ENCODE measurements at places on chromosomes 6 and 20.
A peak's percentile ranks its signal among the peaks of the same experiment; 100 is the strongest.

GRCh38 chr6:117985916-117986315 lies 78.9 kb downstream of the SLC35F1 start:
- DNase-seq: no peak

- DNase-seq: no peak
These were observed 50.3 kb upstream of the PREP start for GRCh38 chr6:105452924-105453756.

GRCh38 chr6:166317261-166318212 lies 9.3 kb upstream of the PRR18 start:
- DNase-seq: no peak

- no peak for DNase-seq
These were observed 13.1 kb downstream of the ZNF341 start for GRCh38 chr20:33744773-33745385.

DNA sequence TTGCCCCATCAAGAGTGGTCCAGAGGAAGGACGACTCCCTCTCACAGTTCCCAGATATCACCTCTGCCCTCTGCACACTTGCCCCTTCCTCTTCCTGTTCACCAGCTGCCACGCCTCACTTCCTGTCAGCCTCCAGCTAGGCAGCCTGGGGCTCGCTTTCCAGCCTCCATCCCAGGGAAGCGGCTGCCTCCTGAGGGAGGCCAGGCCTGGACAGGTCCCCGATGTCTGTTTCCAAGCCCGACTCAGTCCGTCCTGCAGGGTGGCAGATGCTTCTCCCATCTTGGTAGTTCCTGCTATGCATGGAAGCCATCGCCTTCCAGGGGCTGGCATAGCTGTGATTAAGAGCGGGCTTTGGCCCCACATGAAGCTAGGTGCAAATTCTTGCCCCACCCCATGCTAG lies 233.5 kb upstream of the PMEPA1 start:
- no peak for DNase-seq

DNA sequence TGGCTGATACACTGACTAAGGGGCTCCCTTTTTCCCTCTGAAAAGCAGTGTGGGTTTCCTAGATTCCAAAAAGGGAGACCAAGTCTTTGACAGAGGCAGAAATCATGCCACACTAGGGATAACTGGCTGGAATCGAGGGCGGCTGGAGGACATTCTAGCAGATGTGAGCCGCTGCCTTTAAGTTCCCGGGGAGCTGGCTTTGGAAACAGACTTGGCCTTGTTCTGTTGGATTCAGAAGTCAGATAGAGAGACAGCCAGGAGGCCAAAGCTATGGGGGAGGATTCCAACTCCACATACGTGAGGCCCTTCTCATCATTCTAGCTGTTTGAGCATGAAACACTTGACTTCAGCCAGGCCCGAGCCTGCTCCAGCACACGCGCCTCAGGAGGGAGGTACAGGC lies 109.9 kb upstream of the FOXC1 start:
- DNase-seq: no peak

DNA sequence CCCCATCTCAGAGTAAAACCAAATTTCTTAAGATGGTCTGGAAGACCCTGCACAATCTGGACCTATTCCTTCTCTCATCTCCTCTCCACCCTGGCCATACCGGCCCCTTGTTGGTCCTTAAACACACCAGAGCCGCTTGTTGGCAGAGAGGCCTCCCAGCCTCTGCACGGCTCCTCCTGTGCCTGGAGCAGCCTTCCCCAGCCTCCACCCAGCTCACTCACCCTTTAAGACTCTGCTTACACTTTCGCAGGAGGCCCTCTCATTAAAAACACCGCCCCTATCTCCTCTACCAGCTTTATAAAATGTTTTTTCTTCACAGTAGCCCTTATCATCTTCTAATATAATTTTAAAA lies 49.8 kb downstream of the BANF2 start:
- DNase-seq: no peak

DNA sequence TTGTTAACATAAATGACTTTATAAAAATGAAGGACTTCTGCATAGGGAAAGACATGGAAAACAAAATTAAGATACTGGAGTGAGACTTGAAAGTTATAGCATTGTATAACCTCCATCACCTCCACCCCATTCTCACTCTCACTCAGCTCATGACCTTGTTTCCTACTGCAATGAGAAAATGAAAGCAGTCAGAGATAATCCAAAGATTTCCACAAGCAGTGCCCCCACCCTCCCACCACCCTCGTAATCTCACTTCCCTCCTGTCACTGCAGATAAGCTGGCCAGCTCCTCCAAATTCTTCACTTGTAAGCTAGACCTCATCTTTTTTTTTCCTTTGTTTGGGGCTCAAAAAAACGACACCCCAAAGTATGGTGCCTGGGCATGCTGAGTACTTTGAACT lies 52.9 kb upstream of the PROKR2 start:
- DNase-seq: no peak

DNA sequence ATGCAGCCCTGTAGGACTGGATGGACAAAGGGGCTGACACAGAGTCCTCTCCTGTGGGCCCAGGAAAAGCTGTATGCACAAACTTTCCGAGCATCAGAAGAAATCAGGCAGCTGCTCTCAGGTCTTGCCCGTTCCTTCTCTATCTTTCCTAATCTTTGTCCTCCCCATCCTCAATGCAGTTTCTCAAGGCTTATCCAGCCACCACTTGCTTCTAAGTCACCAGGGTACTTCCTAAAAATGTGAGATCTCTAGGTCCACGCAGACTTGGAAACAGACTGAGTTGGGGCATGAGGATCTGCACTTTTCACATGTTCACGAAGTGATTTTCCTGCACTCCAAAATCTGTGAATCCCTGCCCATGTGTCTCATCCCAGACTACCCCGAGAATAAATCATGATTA lies 394.5 kb upstream of the SLC35B3 start:
- DNase-seq: no peak

- no peak for DNase-seq
These were observed 295.9 kb downstream of the GMDS start for GRCh38 chr6:1949538-1949937.

GRCh38 chr20:10863337-10864060 lies 189.7 kb upstream of the JAG1 start:
- no peak for DNase-seq

- peak; percentile 5 for DNase-seq
These were observed 56.3 kb upstream of the ANKEF1 start for GRCh38 chr20:9978397-9979004.

- no peak for DNase-seq
These were observed 1.1 kb downstream of the TCP11 start for GRCh38 chr6:35139924-35140638.

DNA sequence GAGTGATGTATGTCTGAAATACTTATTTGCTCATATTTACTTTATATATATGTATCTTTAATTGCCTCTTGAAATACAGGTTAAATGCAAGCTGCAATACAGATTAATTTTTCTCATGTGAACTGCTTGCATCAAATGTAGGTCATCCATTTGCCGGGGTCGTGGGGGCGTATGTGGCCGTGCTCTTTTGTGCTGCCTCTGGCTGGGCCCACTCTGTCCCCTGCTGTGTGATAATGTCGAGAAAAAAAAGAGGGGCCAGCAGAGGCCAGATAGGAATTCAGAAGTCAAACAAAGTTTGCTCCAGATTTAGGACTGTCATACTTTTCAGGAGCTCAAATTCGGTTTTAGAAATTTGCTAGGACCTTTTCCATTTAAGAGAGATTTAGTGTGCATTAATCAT lies 459.6 kb upstream of the SOX4 start:
- no peak for DNase-seq

DNA sequence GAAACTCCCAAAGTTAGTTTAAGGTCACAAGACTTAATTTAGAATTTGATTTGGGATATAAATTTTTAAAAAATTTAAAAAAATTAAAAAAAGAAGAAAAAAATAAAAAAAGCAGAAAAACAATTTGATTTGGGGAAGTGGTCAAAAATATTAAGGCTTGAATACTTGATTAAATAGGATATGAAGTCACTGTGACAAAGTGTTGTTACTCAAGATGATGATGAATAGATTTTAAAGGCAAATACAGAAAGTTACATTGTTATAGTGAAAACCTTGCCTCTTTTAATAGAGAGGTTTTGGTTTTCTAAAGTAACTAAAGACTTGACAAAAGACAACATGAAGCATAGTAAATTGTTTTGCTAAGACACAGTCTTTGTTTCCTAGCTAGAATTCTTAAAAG lies 7.2 kb downstream of the CST9 start:
- no peak for DNase-seq

DNA sequence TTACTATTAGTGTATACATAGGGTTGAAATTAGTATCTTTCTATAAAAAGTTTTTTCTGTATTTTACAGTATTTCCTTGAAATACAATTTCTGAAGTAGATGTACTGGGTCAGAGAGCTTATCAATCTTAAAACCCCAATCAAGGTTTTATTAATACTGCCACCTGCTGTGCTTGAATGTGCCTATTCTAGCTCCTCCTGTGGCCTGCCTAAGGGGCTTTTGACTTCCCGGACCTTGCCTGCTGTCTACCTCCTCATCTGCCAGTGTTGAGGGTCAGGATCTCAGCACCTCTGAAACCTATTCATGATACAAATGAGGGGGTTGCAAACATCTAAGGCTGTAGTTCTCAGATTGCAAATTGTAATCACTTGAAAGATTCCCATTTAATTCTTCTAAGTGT lies 9.2 kb downstream of the PACRG start:
- no peak for DNase-seq

GRCh38 chr6:63458480-63459115 lies 113.7 kb upstream of the LOC128125822 start:
- DNase-seq: no peak

- DNase-seq: no peak
These were observed 69.0 kb upstream of the CCN2 start for GRCh38 chr6:132020138-132020581.

- no peak for DNase-seq
These were observed 129.8 kb upstream of the PRND start for GRCh38 chr20:4591975-4592315.

- no peak for DNase-seq
These were observed 16.3 kb downstream of the NCOA5 start for GRCh38 chr20:46073443-46073842.

DNA sequence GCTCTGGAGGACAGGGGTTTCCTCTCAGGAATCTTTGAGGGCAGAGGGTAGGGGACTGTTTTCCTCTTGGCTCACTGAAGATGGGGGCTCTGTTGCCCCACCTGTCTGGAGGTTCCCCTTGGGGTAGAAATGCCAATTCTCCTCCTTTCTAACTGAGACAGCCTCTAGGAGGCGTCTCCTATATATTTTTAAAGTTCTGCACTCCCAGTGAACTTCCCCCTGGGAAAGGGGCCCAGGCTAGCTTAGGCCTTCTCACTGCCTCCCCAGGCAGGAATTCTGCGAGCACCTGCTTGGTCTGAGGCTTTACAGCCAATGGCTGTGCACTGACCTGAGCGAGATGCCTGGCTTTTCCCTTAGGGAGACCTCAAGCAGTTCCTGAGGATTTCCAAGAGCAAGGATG lies 24.8 kb upstream of the SRF start:
- no peak for DNase-seq

DNA sequence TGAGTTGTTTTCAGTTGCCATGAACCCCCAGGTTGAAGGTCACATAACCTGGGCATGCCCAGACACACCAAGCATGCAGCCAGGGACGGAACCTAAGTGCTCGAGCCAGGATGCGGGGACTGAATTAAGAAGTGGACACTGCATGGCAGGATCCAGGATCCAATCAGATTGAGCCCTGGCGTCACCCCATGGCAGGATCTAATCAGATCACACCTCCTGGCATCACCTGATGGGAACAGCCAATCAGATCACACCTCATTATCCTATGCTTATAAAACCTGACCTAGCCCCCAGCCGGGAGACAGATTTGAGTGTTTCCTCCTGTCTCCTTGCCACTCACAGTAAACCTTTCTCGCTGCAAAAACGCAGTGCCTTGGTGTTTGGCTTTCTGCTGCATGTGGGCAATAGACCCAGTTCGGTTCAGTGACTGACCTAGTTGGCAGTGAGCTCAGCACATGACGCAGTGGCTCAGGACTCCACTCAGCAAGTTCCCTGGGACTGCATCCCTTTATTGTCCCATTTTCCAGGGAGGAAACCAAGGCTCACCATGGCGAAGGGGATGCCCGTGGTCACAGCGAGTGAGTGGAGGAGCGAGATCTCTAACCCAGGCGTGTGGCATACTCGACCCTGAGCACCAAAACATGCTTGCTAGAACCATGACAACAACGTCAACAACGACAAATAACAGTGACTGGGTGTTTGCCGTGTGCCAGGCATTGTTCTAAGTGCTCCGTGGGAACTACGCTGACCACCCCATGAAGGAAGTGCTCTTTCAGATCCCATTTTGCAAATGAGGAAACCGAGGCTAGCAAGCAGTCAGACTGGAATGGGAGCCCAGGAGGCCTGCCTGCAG lies 66.3 kb downstream of the RBM38 start:
- DNase-seq: no peak

DNA sequence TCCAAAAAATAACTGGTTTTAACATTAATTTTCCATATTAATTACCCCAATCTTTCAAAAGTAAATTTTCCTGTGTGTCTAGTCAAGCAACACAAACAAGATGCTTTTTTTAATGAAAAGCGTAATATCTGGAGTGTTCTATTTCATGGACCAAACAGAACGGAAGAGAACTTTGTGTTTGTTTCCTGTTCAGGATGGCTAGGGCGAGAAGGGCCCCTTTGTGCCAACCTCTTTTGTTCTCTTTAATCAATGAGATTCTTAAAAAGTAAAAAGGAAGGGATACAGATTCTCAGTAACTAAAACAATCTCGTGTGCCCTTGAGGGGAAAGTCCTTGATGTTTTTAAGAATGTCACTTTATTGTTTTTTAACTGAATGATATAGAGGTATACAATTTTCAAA lies 55.7 kb downstream of the GNAS start:
- no peak for DNase-seq

DNA sequence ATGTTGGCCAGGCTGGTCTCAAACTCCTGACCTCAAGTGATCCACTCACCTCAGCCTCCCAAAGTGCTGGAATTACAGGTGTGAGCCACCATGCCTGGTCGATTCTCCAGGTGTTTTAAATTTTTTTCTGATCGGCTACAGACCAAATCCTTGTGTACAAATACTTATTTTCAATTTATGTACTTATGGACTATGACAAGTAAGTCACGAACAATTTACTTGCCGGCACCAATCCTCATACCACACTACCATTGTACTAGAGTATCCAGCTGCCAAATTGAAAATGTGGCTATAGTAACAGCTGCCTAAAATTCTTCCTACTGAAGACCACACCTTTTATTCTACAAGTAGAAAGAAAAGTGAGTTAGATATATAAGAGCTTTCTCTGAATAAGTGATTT lies 26.9 kb downstream of the LIN28B start:
- DNase-seq: no peak
